ENCODE measurements at places on chromosomes 2 and 18.

DNA sequence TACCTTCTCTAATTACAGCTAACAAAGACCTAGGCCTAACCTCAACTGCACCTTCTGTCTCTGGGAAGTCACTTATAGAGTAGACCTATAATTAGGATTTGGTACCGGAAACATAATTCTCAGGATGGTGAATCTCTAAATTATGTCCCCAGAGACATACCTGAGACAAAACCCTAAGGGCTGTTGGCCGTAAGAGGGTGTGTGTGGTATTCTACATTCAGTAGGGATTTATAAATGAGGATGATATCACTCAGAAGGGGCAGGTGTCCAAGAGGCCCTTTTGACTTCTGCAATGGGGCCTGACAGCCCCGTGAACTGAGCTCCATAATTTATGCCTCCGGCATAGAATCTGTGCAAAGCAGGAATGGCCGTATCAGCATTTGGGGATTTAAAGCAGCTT is 13.5 kb upstream of the DARS1 start:
- DNase-seq: no peak

DNA sequence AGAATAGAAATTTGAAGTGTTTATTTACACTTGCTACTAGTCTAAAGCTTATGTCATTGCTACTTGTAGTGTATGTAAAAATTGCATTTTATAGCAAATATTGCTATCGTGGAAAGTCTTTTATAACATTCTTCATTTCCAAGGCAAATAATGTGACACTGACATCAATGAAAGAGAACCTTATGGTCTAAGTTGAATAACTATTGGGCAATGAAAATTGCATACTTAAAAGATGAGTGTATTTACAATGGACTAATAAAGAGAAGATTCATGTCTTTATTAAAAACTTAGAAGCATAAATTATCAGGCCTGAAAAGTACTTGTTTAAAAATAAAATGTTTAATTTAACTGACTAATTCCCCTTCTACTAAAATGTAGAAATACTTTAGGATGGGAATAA is 82.2 kb downstream of the LRP1B start:
- DNase-seq: no peak

- no peak for DNase-seq
These were observed 111.3 kb upstream of the MCFD2 start for GRCh38 chr2:47026748-47027534.

DNA sequence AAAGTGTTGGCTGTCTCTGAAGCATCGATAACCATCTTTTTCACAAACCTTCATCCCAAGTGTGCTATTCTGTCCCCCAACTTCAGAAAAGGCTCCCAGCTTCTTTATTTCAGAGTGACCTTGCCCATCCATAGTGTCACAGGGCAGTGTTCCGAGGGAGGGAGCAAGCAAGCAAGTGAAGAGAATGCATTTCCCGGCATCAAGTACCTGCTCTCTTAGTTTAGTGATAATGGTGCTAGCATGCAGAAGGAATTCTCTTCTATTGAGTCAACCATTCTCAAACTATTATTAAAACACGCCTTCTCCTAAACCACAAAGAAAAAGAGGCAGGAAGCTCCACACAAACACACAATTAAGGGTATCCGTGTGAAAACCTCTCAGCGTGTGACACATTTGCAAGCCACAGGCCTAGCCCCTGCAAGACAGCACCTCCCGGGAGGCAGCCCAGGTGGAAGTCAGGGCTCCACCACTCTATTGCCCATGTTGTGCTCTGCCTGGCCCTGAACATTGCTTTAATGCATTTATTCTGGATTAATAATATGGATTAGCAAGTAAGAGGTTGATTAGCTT is 504.9 kb downstream of the GALR1 start:
- no peak for DNase-seq

GRCh38 chr2:197268786-197269584 is 41.6 kb downstream of the ANKRD44 start:
- no peak for DNase-seq

DNA sequence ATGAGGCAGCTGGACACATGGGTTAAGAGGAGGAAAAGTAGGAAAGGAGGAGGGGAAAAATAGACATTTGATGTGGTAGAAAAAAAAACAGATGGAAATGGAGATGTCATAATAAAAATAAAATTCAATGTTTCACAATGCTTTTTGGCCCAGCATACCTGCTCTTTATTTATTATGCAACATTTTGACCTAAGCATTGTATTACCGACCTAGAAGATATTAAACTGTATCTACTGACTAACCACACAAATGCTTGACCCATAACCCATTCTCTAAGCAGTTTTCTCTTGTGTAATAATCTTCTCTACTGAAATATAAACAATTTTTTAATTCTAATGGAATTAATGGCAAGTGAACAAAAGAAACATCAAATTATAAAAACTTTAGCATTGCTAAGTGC is 362.3 kb downstream of the FBXO15 start:
- no peak for DNase-seq

DNA sequence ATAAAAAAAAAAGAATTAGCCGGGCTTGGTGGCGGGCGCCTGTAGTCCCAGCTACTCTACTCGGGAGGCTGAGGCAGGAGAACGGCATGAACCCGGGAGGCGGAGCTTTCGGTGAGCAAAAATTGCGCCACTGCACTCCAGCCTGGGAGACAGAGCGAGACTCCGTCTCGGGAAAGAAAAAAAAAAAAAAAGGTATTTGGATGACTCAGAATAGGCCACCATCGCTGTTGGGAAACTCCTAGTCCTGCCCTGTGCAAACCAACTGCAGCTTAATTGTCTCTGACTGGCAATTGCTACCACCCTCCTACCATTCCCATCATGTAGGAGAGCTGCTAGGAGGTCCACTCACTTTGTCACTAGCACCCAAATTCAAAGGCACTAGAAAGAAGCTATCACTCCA is 43.5 kb downstream of the ATP8B1 start:
- no peak for DNase-seq

DNA sequence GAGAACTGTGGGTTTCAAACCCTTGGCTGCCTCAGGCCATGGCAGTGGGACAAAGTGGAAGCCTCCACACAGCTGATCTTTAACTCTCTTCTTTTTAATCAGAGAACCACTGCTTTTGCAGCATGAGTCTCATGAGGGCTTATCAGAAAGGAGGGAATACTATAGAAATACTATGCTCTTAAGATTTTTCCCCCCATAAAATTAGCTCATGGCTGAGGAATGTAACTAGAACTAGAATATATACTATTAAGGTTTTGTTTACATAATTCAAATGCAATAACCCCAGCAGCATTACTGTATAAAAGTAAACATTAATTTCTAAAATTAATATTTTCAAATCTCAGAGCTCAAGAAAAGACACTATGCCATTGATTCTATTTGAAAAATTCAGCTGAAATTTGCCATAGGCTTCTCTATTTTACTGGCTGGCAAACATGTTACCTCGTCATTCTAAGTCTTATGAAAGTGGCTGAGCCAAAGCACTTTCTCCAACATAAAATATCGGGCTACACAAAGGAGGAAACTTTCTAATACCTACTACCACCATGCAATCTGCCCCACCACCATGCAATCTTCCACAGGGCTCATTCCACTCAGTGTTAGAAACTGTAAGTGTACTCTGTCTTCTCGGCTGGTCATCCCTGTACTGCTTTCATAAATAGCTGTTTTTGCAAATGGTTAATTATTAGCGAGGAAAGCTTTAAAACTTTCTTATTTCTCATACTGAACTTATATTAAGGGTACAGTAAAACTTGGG is 42.5 kb downstream of the WDR35 start:
- DNase-seq: no peak

GRCh38 chr2:40700231-40700954 is 248.5 kb upstream of the SLC8A1 start:
- no peak for DNase-seq

- no peak for DNase-seq
These were observed 59.9 kb upstream of the BZW1 start for GRCh38 chr2:200751786-200752185.

DNA sequence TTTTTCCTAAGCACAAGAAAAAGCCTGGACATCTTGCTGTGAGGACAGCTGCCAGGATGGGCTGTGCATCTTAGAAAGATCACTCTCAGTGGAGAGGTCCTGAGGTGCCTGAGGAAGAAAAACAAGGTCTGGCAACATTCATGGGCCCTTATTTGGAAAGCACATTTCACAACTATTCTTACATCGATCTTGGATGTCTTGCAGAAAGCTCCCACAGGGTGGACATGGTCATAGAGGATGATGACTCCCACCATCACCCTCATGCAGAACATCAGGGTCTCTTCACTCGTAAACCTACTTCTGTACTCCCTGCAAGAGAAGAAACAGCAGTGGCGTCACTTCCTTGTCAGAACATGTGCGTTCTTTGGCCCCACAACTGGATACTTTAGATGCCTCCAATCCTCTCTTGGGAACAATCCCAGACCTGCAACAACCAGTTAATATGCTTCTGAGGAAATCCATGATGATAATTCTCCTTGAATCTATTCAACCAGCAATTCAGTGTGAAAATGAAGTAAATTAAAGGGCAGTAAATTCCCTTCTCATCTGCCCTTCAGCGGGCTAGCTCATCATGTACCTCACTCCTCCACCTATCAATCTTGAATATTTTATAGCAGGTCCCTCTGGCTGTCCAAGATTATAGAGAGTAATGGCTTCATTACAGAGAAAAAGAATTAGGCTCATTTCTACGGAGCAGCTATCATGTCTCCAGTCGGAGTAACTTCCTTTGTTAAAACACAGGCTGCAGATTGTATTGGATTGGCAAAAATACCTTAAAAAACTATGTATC is 106.2 kb downstream of the CYRIA start:
- DNase-seq: no peak

GRCh38 chr18:36020174-36020711 is 47.1 kb downstream of the RPRD1A start:
- no peak for DNase-seq

DNA sequence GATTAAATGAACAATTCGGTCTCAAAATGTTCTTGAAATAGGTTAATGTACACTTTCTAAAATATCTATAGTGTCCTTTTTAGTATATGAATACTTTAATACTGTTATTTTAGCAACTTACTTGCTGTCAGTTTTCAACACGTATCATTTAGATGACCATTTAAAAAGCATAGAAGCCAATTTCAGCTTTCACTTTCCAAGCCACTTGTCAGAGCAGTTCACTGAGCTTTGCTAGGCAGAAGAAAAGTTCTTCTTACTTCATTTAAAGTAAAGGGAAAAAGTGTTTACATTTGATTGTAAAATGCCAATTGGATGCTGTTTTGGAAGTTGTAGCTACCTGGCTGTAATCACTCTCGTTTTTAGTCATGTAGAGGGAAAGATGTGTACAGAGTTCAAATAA is 126.0 kb downstream of the KCNH7 start:
- DNase-seq: no peak

GRCh38 chr18:50679056-50679455 is 119.2 kb downstream of the MAPK4 start:
- DNase-seq: no peak

DNA sequence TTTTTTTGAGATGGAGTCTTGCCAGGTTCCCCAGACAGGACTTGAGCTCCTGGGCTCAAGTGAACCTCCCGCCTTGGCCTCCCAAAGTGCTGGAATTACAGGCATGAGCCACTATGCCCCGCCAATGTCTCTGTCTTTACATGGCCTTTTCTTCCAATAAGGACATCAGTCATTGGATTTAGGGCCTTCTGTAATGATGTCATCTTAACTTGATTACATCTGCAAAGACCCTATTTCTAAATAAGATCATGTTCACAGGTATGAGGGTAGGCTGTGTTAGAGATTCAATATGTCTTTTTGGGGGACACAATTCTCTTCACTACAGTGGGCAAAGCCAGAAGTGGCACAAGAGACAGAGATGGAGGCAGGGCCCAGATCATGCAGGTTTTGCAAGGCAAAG is 68.1 kb downstream of the PMAIP1 start:
- no peak for DNase-seq

- DNase-seq: peak; percentile 72
These were observed 216.4 kb upstream of the OSR1 start for GRCh38 chr2:19574778-19575260.

- no peak for DNase-seq
These were observed 19.0 kb upstream of the GALR1 start for GRCh38 chr18:77230645-77231044.

DNA sequence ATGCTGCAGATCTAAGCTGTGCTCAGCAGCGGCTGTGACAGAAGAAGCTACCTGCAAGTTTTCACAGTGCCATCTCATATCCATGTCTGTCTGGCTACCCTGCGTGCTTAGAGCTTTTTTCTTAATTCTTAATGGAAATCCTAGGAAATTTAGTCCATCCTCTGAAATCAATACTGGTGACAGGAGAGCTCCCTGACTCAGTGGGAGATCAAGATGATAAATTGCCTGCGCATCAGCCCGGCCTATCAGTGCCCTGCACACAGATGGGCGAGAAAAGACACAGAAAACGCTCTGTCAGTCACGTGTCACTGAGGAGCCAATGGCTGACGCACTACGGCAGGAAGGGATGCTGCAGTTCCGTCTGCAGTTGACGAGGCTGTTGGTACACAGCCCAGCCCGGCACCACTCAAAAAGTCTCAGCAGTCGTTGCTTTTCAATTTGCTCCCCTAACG is 819.6 kb upstream of the FSHR start:
- DNase-seq: peak; percentile 83

- DNase-seq: no peak
These were observed 212.2 kb upstream of the RAB12 start for GRCh38 chr18:8397034-8397433.

DNA sequence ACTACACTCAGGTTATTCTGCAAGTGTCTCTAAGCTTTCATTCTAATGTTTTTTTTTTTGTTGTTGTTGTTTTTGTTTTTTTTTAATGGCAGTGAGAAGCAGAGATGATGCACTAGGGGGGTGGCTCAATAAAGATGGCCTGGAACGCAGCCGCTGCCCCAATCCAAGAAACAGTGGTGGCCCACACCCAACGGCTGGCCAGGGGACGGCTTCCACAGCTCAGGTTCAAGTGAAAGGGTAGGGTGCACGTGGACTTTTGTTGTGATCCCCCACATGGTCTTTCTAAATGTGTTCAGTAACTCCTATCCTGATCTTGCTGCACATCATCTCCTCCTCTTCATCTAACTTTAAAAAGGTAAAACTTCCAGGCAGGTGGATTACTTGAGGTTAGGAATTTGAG is 190.1 kb downstream of the NDUFA10 start:
- DNase-seq: no peak

- no peak for DNase-seq
These were observed 92.3 kb upstream of the SMAD2 start for GRCh38 chr18:48022531-48023329.

- no peak for DNase-seq
These were observed 96.2 kb downstream of the GALNT3 start for GRCh38 chr2:165697748-165698443.

DNA sequence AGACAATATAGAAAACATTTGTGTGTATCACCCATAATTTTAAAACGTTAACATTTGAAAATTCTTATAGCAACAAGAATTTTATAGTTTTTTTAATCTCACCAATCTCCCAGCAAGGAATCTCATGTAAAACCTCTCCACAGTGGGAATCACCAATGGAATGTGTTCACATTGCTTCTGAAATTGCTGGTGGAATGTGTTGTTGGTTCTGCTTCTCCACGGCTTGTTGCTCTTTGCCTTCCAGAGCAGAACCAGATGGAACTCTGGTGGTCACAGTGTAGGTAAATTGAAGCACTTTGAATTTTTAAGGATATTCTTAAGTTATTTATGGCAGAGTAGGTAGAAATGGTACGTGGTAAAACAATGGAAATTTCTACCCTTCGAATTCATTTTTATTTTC is 35.1 kb downstream of the DCAF17 start:
- no peak for DNase-seq
